H7 (cell line): ENCODE measurements at places on chromosomes 4 and X. TPM values are rescaled to one million over a fixed set of nuclear protein-coding genes. Genes with fewer than 3 reads are reported as not detected.
A peak's percentile ranks its signal among the peaks of the same experiment; 100 is the strongest.

DNA sequence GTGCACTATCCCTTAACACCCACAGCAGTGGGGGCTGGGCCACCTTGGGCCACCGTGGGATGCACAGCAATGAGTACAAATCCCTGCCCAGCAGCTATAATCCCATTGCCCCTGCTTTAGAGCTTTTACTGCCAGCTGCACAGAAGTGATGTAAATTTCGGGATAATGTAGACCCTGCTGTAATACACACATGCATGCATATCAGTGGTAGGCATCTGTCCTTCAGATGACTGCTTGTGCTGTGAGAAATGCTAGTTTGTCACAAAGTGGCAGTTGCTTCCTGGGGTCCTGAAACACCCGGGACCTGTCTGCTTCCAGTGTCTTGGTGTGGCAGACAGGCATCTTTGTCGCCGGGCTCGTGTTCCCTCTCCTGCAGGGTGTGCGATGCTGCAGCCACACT lies 14.1 kb downstream of the NSG1 start:
- DNase-seq = no peak

Gene IDH3G
- 63.3 and 76.2 TPM in 2 replicates for total RNA-seq

GRCh38 chr4:1385373-1386340 lies 20.6 kb downstream of the NKX1-1 start:
- DNase-seq = no peak

GRCh38 chrX:120457766-120458180 lies 11.3 kb downstream of the LAMP2 start:
- DNase-seq = no peak

DNA sequence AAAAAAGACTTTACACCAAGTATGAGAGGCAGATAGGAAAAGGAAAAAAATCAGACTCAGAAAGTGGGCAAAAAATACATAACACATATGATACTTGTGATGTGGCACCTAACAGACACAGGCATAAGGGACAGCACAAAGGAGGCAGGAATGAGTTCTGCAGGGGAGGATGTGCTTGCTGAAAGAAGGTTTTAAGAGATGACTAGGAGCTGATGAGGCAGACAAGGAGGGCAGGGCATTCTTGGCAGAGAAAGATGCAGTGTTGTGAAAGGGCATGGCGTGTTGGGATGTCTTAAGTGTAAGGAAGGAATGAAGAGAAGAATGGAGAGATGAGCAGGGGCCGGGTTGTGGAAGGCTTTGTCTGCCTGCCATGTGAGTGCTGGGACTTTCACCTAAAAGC lies 49.7 kb upstream of the TMEM154 start:
- no peak for DNase-seq

GRCh38 chr4:158299459-158300007 lies 89.2 kb downstream of the TMEM144 start:
- no peak for DNase-seq

DNA sequence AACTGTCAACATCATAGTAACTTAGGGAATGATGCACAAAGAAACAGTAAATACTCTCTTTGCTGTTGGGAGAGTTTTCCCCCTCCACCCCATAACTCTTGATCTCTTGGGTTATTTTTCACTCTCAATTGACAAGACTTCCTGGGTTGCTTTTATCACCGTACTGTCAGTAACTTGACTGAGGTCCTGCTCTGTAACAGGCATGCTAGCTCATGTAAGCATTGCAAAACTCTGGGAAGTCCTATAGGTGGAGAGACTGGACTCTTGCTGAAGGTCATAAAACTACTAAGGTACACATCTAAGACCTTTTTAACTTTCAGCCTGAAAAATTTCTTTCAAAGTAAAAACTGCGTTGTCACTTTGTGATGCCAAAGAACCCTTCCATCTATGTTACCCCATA lies 10.9 kb downstream of the SHROOM3 start:
- no peak for DNase-seq

Gene DOK7
- 0.22 and 0.73 TPM in 2 replicates for total RNA-seq

DNA sequence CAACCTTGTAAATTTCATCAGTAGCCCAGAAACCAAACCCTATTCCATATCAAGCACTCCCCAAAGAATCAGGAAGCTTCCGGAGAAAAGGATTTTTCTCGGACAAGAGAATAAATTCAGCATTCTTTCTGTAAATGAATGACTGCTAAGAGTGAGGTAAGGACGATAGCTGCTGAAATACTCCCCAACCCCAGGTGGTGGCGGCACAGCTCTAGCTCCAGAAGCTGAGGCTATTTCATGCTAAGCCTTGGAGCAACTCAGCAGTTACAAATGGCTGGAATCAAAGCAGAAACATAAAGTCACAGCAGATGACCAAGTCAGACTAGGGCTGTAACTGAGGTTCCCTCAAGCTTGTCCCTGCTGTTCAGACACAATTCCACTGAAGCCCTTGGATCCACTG lies 13.9 kb upstream of the PCDH19 start:
- peak; percentile 27 for DNase-seq

GRCh38 chr4:108044951-108045686 lies 55.4 kb downstream of the HADH start:
- DNase-seq = no peak

DNA sequence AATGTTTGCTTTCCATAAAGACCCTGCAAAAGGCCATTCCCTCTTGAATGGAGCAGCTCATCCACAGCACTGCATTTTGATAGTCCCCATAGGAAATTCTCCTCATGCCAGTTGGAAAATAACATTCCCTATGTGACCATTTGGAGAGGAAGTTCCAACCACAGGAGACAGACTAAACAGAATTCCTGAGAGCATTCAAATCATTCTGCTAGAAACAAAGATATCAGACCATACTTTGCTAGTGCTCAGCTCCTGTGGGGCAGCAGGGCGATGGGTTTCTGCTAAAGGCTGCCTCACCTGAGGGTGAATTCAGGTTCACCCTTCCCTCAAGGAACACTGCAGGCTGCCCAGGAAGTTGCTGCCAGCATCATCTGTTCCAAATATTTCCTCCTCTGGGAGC lies 58.8 kb downstream of the LNX1 start:
- no peak for DNase-seq

DNA sequence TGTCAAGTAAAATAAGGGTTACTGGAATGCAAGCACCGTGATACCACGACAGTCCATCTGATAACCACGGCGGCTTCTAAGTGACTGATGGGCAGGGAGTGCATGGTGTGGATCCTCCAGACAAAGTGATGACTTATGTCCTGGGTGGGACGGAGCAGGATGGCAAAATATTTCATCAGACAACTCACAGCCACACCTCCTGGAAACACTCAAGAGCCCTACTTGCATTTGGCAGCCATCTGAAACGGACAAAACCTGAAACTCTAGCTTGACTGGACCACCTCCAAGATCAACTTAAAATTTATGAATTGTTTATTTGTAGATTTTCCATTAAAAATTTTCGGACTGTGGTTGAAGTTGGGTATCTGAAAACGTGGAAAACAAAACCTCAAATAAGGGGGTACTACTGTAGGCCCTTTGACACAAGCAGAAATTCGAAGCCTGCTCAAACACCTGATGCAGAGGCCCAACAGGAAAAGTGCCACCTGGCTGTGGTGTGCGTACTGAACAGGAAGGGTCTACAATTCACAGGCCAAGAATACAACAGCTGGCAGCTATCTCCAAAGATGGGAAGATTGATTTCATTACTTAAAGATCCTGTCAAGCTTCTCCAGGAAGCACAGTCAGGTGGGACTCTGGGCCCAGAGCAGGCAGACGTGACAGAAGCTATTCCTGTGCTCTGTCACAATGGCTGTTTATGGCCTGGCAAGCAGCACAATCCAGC lies 26.0 kb downstream of the LRIT3 start:
- DNase-seq = no peak

DNA sequence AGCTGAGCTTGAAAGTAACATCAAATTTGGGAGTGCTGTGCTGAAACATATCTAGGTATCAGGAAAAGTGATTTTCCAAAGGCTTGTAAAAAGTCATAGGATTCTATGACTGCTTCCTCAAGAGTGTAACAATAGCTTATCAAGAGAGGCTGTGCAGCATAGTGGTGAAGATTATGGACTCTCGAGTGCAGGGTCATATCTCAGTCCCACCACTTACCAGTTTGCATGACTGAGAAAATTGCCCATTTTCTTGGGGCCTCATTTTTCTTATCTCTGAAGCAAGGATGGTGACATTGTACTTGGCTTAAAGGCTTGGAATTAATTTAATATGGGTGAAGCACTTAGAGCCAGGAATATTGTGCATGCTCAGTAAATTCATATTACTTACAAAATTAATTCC lies 57.2 kb downstream of the AFF1 start:
- DNase-seq = no peak

DNA sequence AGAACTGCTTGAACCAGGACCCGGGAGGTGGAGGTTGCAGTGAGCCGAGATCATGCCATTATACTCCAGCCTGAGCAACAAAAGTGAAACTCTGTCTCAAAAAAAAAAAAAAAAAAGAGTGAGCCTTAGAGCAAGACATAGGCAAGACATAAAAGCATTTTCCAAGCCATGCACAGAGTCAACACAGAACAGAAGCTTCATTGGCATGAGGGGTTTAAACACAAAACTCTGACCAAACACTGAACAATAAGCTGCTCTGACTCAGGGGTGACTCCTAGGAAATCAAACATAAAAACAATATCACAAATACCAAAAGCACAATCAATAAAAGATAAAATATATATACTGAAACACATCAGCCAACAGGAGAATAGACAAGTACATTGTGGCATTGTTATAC lies 136.8 kb downstream of the PLS3 start:
- DNase-seq = no peak

DNA sequence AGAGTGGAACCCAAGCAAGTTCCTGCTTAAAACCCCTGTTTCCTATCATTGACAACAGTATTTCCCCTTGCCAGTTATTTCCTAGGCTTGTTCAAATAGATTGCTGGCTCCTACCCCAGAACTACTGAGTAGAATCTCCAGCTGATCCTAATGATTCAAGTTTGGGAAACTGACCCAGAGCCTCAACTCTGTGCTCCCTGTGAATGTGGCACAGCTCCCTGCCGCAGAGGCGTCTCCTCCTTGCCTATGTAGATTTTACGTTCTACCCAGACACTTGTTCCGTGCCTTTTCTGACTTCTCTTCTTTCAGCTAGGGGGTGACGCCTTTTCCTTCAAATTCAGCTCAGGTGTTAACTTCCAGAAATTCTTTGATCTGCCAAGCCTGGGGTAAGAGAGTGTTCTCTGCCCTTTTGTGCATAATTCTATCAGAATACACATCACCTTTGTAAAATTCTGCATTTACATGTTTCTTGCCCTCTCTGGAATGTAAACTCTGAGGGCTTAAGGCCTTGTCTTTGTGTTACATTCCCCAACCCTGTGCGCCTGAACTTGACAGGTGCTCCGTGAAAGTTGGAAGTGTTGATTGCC lies 4.4 kb downstream of the LSM6 start:
- DNase-seq = no peak

DNA sequence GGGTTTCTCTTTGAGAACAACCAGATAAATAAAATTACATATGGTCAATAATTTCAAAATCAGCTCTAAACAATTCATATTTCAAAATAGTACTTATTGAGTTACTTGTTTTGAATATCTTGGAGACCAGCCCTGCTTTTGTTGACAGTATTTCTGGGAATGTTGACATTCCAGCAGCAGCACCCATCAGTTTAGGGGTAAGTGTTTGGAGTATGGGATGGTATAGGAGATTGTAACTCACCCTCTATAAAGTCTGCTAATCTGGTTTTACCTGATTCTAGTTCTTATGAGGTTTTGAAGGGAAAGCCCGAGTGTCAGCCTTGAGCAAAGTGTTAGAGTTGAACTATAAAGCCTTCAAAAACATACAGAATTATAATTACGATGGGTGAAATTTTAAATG lies 139.2 kb upstream of the ANKRD50 start:
- DNase-seq = no peak

DNA sequence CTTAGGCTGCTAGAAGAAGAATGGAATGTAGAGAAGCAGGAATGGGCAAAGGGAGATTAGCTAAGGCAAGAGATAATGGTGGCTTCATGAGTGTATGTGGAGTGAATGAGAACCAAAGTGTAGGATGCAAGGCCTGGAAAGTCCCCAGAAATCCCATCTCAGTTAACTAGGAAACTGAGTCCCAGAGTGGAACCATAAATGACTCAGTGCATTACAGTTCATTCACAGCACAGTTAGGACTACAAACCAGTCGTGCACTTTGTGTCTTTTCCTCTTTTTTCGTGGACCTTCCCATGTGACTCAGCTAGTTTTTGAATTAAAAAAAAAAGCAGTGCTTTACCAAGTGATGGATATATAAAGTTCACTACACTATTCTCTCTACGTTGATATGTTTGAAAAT lies 27.7 kb upstream of the REST start:
- DNase-seq = no peak
